ENCODE measurements at places on chromosomes 5 and 9. TPM values are rescaled to one million over a fixed set of nuclear protein-coding genes. Genes with fewer than 3 reads are reported as not detected.

LEAP2 gene
- 2.9 TPM for total RNA-seq

LRRTM2 gene
- not detected for total RNA-seq

PCDHGA3 gene
- total RNA-seq, result 0.07 TPM

PCDHGA6 gene
- total RNA-seq, result 0.44 TPM

DNA sequence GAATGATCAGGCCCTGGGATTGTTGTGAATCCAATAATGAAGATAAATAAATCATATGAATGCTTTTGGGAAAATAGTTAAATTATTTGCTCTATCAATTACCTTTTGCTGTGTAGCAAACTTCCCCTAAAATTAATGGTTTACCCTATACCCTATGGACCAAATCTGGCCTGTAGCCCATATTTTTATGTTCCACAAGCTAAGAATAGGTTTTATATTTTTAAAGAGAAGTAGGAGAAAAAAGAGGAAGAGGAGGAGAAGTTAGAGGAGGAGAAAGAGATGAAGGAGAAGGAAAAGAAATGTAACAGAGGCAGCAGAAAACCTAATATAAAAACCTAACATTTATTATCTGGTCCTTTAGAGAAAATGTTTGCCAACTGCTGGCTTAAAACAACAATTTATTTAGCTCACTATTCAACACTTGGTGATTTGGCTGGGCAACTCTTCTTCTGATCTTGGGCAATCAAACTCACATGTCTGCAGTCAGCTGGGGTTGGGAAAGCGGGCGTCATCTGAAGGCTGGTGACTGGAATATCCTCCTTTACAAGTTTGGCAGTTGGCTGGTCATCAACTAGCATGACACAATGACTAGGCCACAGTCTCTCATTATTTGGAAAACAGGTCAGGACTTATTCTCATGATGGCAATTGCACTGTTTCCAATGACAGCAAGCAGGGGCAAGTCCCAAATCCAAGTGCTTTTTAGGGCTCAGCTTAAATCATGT, 522.9 kb downstream of the RASEF start:
- no peaks in the 10 kb centered on the region for H3K36me3 ChIP-seq
- DNase-seq, result peak; percentile 80
- H3K4me1 ChIP-seq, result peaks cover 8% of the 10 kb centered on the region
- no peak overlapping the region for H3K4me3 ChIP-seq

DNA sequence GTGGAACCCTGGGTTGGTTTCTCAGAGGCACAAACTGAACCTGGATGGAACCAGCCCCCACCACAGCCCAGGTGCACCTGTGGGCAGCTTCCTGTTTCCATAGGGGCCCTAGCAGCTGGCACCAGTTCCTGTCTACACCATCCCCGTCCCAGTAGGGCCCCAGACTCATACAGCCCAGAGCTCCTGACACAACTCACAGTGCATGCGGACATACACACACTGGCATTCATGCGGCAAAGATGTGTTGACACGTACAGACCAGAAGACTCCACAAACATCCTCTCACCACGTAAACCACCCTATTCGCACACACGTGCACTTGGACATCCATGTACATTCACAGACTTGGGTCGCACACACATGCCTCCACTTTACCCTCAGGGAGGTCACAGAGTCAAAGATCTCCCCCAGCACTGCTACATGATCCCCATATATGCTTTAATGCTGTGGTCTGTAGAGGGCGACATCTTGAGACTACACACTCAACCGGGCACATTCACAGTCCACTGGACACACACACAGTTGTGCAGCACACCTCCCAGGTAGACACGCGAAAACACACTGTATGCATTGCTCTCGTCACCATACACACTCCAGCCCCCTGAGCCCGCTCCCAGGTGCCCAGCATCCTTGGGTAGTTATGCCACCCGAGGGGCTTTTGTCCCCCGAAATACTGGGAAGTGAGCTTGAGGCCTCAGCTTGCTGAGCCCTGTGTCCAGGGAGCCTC, 22.4 kb downstream of the CXXC5 start:
- no peak for DNase-seq
- H3K27me3 ChIP-seq, result no peaks in the 10 kb centered on the region
- H3K27ac ChIP-seq, result peak overlapping the region; percentile 93
- peaks cover 25% of the 10 kb centered on the region for H3K4me1 ChIP-seq

DNA sequence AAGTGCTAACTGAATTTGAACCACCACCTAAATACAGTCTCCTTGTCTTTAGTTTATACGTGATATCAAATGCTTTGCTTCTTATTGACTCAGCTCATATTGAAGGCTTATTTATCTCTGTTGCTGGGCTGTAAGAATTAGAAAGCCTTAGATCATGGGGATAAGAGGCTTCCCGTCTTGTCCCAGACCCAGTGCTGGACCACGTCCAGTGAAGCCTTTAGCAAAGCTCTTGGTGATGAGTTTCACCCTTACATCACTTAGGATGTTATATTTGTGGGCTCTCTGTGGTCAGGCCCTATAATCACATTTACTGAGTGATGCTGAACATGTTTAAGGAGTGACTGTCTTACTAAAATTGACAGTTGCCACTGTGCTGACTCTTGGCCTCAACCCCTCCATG, 11.2 kb downstream of the FAM240B start:
- DNase-seq, result no peak
- no peaks in the 10 kb centered on the region for H3K36me3 ChIP-seq
- no peak overlapping the region for H3K4me3 ChIP-seq
- H3K27me3 ChIP-seq, result peaks cover 10% of the 10 kb centered on the region

DNA sequence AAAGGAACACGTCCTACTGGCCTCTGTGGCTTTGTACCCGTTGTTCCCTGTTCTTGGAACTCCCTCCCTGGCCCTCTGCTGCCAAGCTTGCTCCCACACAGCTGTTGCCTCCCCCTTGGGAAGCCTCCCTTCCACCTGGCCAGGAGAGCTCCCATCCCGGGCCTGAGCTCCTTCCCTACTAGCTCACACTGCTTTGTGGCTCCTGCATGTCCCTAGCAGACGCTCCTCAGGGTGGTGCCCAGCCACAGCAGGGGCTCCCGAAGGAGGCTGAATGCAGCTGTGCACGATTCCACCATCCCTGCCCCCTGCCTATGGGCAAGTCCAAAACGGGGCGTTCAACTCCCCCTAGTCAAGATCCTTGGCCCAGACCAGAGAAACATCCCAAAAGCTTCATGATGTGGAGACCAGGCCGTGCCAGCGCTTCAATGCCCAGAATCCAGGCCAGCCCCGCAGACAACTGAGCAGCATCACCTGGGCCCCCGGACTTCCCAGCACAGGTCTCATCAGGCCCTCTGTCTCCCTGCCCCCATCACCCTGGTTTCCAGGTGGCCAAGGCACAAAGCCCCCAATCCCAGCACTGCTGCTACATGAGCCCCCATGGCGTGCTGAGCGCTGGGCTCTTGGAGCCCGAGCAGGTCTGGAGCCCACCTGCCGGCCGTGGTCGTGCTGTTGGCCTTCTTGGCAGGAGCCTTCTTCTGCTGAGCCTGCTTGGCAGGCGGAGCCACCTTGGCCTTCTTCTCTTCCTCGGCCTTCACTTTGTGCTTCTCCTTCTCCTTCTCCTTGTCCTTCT, 14.3 kb downstream of the BRD3OS start:
- no peaks in the 10 kb centered on the region for H3K4me1 ChIP-seq
- H3K4me3 ChIP-seq, result no peak overlapping the region
- peak overlapping the region; percentile 33 for H3K27ac ChIP-seq
- H3K36me3 ChIP-seq, result peaks cover 70% of the 10 kb centered on the region
- H3K27me3 ChIP-seq, result no peaks in the 10 kb centered on the region

- no peaks in the 10 kb centered on the region for H3K27me3 ChIP-seq
- DNase-seq, result no peak
- H3K4me3 ChIP-seq, result no peak overlapping the region
Observed at GRCh38 chr5:36901856-36902255, 25.3 kb downstream of the NIPBL start.

DNA sequence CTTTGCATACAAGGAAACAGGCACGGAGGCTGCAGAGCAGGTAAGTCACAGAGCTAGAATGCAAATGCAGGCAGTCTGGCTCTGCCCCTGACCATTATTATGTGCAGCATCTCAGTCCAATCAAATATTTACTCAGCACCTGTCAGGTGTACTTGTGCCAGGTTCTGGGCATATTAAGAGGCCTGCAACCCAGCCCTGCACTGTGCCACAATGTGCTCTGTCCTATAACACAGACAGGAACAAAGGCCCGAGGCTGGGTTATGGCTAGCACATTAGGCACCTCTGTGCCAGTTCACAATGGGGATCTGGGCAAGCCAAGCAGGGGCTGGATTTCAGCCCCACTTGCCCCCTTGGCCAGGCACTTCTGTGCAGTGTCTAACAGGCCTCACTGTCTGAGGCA, 14.0 kb downstream of the ARL15 start:
- no peak overlapping the region for H3K4me3 ChIP-seq
- DNase-seq, result no peak
- peaks cover 18% of the 10 kb centered on the region for H3K4me1 ChIP-seq
- H3K27me3 ChIP-seq, result no peaks in the 10 kb centered on the region

- DNase-seq, result no peak
- H3K36me3 ChIP-seq, result no peaks in the 10 kb centered on the region
- H3K4me3 ChIP-seq, result no peak overlapping the region
Observed at GRCh38 chr5:115657125-115657880, 31.5 kb upstream of the TMED7 start.

GRCh38 chr9:129068990-129069861, 11.7 kb upstream of the DOLPP1 start:
- peaks cover 36% of the 10 kb centered on the region for H3K36me3 ChIP-seq
- H3K4me1 ChIP-seq, result no peaks in the 10 kb centered on the region
- no peak overlapping the region for H3K4me3 ChIP-seq
- DNase-seq, result no peak
- no peak overlapping the region for H3K27ac ChIP-seq

DNA sequence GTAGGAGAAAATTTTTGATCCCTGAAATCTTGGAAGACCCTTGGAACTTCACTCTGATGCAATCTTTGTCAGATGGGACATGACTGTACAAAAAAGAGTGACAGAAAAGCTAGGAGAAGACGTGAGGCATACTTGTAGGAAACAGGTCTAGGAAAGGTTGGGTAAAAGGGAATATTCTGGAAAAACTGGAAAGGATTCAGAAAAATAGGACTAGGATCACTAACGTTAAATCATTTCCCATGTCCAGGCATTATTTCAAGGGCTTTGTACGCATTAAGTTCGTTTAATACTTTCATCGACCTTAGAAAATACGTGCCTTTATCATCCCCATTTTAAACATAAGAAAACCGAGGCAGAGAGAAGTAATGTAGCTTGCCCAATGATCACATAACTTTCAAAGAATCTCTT, 2.9 kb downstream of the ALDH1A1 start:
- no peaks in the 10 kb centered on the region for H3K4me1 ChIP-seq
- H3K27me3 ChIP-seq, result peaks cover 72% of the 10 kb centered on the region
- H3K4me3 ChIP-seq, result no peak overlapping the region

GRCh38 chr9:20944507-20944906, 86.9 kb downstream of the HACD4 start:
- H3K36me3 ChIP-seq, result peaks cover 18% of the 10 kb centered on the region
- no peak overlapping the region for H3K4me3 ChIP-seq
- H3K4me1 ChIP-seq, result no peaks in the 10 kb centered on the region

DNA sequence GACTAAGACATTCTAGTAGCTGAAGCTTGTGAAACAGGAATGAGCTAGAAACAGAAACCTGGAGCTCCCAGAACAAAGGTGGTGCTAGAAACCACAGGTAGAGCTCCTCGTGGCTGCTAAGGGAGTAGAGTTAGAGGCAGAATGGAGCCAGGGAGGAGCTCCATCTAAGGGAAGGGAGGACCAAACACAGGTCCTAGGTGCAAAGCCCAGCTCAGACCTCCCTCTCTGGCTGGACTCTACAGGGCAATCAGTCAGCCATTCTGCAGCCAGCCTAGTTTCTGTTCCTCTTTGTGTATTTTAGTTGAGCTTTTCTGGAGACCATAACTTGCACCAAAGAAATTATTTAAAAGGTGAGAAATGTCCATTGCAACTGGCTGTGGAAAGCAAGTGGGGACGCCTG, 70.4 kb downstream of the CRB2 start:
- no peak for DNase-seq
- no peaks in the 10 kb centered on the region for H3K27me3 ChIP-seq
- H3K4me3 ChIP-seq, result no peak overlapping the region
- peaks cover 16% of the 10 kb centered on the region for H3K36me3 ChIP-seq
- no peak overlapping the region for H3K27ac ChIP-seq

GRCh38 chr5:74295676-74296075, 344.9 kb downstream of the ENC1 start:
- no peak overlapping the region for H3K4me3 ChIP-seq
- H3K36me3 ChIP-seq, result no peaks in the 10 kb centered on the region
- no peak for DNase-seq

- H3K4me3 ChIP-seq, result no peak overlapping the region
- DNase-seq, result no peak
- no peaks in the 10 kb centered on the region for H3K27me3 ChIP-seq
Observed at GRCh38 chr5:33753704-33754103, 138.1 kb downstream of the ADAMTS12 start.

GRCh38 chr9:37037503-37038301, 3.6 kb upstream of the PAX5 start:
- peaks cover 51% of the 10 kb centered on the region for H3K27me3 ChIP-seq
- peak overlapping the region; percentile 67 for H3K4me3 ChIP-seq
- peaks cover 14% of the 10 kb centered on the region for H3K4me1 ChIP-seq
- no peaks in the 10 kb centered on the region for H3K36me3 ChIP-seq
- DNase-seq, result no peak

GRCh38 chr5:39379693-39380092, 15.4 kb upstream of the C9 start:
- H3K4me1 ChIP-seq, result no peaks in the 10 kb centered on the region
- no peaks in the 10 kb centered on the region for H3K27me3 ChIP-seq
- no peak for DNase-seq

DNA sequence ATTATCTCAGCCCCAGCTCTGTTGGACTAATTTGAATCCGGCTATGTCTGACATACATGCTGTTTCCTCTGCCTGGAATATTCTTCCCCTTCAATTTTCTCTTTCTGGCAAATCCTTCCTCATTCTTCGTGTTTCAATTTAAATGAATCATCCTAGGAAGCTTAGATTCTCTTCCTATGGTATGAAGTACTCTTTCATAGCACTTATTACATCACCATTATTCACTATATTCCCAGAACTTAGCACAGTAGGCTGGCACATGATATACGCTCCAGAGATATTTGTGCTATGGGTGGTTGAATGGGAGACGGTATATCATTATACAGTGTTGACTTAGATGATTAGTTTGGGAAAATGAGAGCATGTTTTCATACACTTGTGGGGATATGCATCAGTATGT, 91.0 kb upstream of the JAK2 start:
- peak; percentile 50 for DNase-seq
- peak overlapping the region; percentile 10 for H3K27ac ChIP-seq
- H3K4me3 ChIP-seq, result no peak overlapping the region
- H3K27me3 ChIP-seq, result peaks cover 7% of the 10 kb centered on the region
- H3K36me3 ChIP-seq, result peaks cover 6% of the 10 kb centered on the region
- H3K4me1 ChIP-seq, result peaks cover 14% of the 10 kb centered on the region

All from MCF 10A (cell line).